Activated T-helper 2 cell treated with anti-CD3 and anti-CD28 coated beads, Interferon-gamma antibody, Interleukin-2, Interleukin-4, amounts not matched to agents 10 μg/mL and 5 μg/mL and 100 μg/mL, durations not matched to agents 14 hours and 24 hours and 36 hours (primary cell): ENCODE measurements at places on chromosomes 6 and 20. TPM values are rescaled to one million over a fixed set of nuclear protein-coding genes. Genes with fewer than 3 reads are reported as not detected.

- peaks cover 3% of the 10 kb centered on the region for H3K4me1 ChIP-seq
- peaks cover 14% of the 10 kb centered on the region for H3K36me3 ChIP-seq
- no peaks in the 10 kb centered on the region for H3K27me3 ChIP-seq
- H3K4me3 ChIP-seq: no peak overlapping the region
Observed at GRCh38 chr6:116158641-116159040, 32.7 kb upstream of the COL10A1 start.

DNA sequence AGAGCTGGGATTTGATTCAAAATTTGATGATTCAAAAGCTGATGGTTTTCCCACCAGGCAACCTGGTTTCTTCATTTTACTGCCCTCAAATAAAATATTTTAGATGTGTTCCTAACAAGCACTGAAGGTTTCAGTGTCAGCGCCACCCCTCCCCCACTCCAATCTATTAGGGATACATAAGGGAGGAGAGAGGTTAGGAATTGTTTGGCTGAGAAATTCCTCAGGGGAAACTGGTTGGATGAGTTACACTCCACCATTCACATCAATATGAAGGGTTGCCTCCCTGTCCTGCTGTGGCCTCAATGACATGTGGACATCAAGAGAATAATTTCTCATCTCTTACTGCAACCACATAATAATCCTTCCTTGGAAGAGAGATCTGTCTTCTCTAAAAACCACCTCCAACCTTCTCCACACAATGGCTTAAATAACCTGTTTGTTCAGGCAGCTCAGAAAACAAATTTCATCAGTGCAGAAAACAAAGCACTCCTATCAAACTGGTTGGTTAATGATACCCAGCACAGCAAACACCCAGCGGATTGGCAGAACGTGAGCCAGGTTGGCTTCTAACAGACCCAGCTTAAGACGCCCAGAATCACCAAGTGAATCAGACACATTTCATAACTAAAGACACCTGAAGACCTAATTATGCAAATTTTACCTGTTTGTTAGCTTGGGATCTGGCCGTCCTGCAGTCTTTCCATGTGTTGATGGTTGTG is 136.0 kb upstream of the SGK1 start:
- no peak overlapping the region for H3K27ac ChIP-seq
- no peak for DNase-seq
- no peaks in the 10 kb centered on the region for H3K36me3 ChIP-seq
- peaks cover 2% of the 10 kb centered on the region for H3K27me3 ChIP-seq
- peaks cover 8% of the 10 kb centered on the region for H3K4me1 ChIP-seq

DNA sequence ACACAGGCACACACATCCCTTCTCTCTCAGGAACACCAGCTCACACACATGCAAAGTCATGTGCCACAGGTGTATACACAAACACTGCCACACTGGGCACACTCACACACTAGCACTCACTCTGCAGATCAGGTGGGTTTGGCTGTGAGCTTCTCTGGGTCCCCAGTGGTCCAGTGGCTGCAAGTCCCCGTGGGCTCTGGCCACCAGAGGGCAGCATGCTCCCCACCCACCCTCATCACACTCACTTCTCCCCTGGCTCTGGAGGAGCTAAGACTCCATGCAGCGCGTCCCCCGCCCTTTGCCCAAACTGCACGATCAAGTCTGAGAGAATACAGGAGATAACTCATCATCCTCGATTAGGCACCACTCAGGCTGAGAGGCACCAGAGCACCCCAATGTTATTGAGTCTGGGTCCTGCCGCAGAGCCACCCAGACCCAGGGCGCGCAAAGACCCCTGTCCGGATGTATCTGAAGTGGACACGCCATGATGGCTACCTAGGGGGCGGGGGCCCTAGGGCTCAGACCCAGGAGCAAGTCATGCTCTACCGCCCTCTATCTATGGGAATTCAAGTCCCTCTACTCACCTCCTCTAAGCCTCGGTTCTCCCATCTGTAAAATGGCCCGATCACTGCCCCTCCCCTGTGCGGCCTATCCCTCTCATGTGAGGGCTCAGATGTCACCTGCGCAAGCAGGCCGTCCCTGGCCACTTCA is 90.5 kb downstream of the GRM4 start:
- no peaks in the 10 kb centered on the region for H3K4me1 ChIP-seq
- DNase-seq: peak; percentile 30
- no peak overlapping the region for H3K27ac ChIP-seq
- H3K4me3 ChIP-seq: no peak overlapping the region
- no peaks in the 10 kb centered on the region for H3K36me3 ChIP-seq

- H3K4me1 ChIP-seq: peaks cover 19% of the 10 kb centered on the region
- H3K4me3 ChIP-seq: no peak overlapping the region
- DNase-seq: no peak
Observed at GRCh38 chr6:134315189-134315588, 2.7 kb downstream of the SGK1 start.

DNA sequence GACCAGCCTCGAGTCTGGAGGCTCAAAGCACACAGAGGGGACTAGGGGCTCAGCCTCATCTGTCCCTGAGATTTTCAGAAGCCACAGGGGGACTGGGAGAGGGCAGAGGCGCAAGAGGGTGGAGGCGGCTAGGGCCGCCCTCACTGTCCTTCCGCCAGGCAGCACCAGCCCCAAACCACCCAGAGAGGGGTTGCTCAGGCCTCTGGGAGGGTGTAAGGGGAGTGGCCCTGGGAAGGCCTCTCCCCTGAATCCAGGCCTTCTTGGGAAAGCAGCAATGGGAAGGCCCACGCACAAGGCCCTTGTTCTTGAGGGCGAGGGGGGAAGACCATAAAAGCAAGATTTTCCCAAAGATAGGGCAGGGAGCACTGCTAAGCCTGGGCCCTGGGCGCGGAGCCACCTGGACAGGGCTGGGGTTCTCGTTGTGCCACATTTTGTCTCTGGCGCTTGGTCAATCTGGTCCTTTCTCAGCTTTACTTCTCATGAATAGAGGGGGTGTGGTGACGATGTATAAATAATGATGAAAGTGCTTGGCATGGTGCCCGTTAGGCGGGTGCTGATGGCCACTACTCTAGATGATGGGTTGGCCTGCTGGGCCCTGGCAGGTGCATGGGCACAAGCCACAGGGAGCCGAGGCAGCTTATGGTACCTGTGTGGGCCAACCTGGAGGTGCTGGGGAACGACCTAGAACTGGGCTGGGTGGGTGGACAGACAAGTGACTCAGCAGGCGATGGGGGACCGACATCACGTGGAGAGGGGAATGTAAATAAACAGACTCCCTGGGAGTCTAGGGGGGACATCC is 4.8 kb downstream of the SAMD10 start:
- H3K4me1 ChIP-seq: peaks cover 34% of the 10 kb centered on the region
- no peak overlapping the region for H3K27ac ChIP-seq
- peaks cover 33% of the 10 kb centered on the region for H3K36me3 ChIP-seq
- no peak for DNase-seq
- no peaks in the 10 kb centered on the region for H3K27me3 ChIP-seq
- H3K4me3 ChIP-seq: no peak overlapping the region

OPN5 gene
- not detected in 2 replicates for total RNA-seq

TNFRSF21 gene
- total RNA-seq: 2.7 and 2.8 TPM in 2 replicates

KCNK5 gene
- 41.5 and 42.6 TPM in 2 replicates for total RNA-seq
